ENCODE measurements at places on chromosomes 4 and X. TPM values are rescaled to one million over a fixed set of nuclear protein-coding genes. Genes with fewer than 3 reads are reported as not detected.

Gene TCEAL3
- 5.7 TPM for total RNA-seq

Gene MAPK10
- total RNA-seq, result not detected

Gene FRYL
- total RNA-seq, result 124 TPM

Gene ERCC6L
- total RNA-seq, result 0.28 TPM

Gene NPY2R
- total RNA-seq, result not detected

Gene PRSS12
- not detected for total RNA-seq

- H3K4me1 ChIP-seq, result no peaks in the 10 kb centered on the region
- no peak for DNase-seq
- H3K27me3 ChIP-seq, result no peaks in the 10 kb centered on the region
- no peak overlapping the region for H3K4me3 ChIP-seq
- H3K27ac ChIP-seq, result no peak overlapping the region
These were observed 2017.6 kb upstream of the IGFBP7 start for GRCh38 chr4:59127743-59128142.

- no peaks in the 10 kb centered on the region for H3K27me3 ChIP-seq
- DNase-seq, result no peak
- no peaks in the 10 kb centered on the region for H3K4me1 ChIP-seq
- H3K36me3 ChIP-seq, result no peaks in the 10 kb centered on the region
These were observed 50.4 kb upstream of the ANKRD50 start for GRCh38 chr4:124762956-124763355.

- DNase-seq, result no peak
- H3K4me1 ChIP-seq, result no peaks in the 10 kb centered on the region
- no peaks in the 10 kb centered on the region for H3K27me3 ChIP-seq
- no peaks in the 10 kb centered on the region for H3K36me3 ChIP-seq
- no peak overlapping the region for H3K4me3 ChIP-seq
These were observed 17.2 kb upstream of the GPR173 start for GRCh38 chrX:53031380-53031779.

GRCh38 chr4:7771541-7772507 is 167.8 kb downstream of the AFAP1 start:
- H3K4me3 ChIP-seq, result no peak overlapping the region
- DNase-seq, result no peak
- no peaks in the 10 kb centered on the region for H3K27me3 ChIP-seq
- H3K4me1 ChIP-seq, result peaks cover 18% of the 10 kb centered on the region
- peaks cover 4% of the 10 kb centered on the region for H3K36me3 ChIP-seq

- no peaks in the 10 kb centered on the region for H3K4me1 ChIP-seq
- H3K36me3 ChIP-seq, result no peaks in the 10 kb centered on the region
- no peak overlapping the region for H3K4me3 ChIP-seq
- DNase-seq, result no peak
These were observed 57.7 kb upstream of the PGK1 start for GRCh38 chrX:78046362-78046761.

DNA sequence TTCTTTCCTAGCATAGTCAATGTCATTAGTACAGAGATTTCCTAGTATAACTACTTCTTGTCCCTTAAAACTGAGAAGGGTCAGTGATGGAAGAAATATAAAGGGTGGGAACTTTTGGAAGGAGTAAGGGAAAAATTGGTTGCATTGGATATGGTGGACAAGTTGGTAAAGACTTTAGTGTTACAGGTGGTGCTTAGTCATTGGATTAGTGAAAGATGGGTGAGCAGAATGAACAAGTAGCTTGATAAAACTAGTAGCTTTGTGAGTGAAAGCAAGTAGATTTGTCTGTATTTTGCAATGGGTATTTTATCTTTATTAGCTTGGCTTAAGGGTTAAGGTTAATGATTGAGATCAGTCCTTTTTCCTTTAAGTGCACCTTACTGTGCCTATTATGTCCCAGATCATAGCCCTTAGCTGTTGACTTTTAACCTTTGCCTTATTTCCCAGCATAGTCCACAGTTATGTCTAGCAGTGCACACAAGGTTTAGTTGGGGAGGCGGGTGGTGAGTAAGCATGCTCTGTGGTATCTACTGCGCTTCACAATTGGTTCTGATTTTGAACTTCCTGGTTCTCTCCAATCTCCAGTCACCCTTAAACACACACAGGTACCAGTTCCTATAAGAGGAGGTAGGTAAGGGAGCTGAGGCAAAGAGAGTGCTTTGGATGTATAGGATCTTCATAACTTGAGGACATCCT is 9.5 kb downstream of the WDR44 start:
- H3K4me1 ChIP-seq, result peaks cover 61% of the 10 kb centered on the region
- no peaks in the 10 kb centered on the region for H3K36me3 ChIP-seq
- no peak overlapping the region for H3K27ac ChIP-seq
- no peak overlapping the region for H3K4me3 ChIP-seq

DNA sequence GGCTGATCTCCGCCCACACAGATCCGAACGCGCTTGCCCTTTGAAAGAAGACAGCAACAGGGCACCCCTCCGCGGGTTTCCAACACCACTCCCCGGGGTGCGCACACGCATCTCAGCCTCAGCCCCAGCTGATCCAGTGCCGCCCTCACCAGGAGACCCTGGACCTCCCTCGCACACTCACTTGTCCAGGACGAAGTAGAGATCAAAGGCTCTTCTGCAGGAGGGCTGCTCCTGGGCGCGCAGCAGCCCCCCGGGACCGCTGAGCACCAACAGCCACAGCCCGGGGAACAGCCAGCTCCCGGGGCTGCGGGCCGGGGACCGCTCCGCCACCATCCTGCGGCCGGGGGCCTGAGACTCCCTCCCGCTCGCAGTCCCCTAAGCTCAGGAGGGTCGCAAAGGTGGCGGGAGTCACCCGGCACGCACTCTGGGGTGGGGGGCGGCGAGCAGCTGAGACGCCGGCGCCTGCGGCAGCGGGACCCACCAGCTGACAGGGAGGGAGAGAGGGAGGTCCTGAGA is 743 bp downstream of the ANTXR2 start:
- H3K27me3 ChIP-seq, result no peaks in the 10 kb centered on the region
- H3K4me1 ChIP-seq, result peaks cover 78% of the 10 kb centered on the region
- H3K27ac ChIP-seq, result peak overlapping the region; percentile 86
- DNase-seq, result peak; percentile 64

DNA sequence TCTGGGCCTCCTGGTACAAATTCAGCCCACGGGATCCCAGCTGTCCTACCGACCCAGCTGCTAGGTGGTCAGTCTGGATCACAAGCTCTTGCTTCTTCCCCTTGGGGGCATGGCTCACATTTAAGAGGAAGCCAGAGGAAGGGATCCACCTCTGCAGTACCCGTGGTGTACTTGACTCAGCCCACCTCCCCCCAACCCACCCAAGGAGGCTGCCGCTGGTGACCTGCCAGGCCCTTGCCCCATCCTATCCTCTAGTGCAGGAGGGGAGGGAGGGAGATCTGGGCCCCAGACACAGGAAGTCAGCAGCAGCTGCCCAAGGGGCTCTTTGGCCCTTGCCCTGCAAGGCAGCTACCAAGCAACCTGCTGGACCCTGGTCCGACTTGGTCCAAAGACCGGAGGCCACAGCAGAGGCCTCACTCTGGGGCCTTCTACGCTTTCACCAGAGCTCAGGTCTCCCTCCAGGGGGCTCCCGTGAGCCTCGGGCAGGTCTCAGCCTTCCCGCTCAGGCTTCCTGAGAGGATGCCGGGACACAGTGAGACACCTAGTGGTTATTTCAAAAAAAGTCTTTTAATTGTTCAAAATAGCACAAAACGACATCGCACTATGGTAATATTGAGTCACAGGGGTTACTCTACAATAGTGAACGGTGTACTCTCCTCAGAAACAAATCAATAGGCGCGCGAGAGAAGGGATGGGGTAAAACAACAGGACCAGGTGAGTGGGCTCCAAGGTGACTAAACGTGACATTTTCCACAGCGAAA is 2.7 kb upstream of the RENBP start:
- H3K4me1 ChIP-seq, result peaks cover 20% of the 10 kb centered on the region
- H3K27ac ChIP-seq, result peak overlapping the region; percentile 9
- H3K4me3 ChIP-seq, result no peak overlapping the region
- no peaks in the 10 kb centered on the region for H3K27me3 ChIP-seq
- H3K36me3 ChIP-seq, result peaks cover 21% of the 10 kb centered on the region

DNA sequence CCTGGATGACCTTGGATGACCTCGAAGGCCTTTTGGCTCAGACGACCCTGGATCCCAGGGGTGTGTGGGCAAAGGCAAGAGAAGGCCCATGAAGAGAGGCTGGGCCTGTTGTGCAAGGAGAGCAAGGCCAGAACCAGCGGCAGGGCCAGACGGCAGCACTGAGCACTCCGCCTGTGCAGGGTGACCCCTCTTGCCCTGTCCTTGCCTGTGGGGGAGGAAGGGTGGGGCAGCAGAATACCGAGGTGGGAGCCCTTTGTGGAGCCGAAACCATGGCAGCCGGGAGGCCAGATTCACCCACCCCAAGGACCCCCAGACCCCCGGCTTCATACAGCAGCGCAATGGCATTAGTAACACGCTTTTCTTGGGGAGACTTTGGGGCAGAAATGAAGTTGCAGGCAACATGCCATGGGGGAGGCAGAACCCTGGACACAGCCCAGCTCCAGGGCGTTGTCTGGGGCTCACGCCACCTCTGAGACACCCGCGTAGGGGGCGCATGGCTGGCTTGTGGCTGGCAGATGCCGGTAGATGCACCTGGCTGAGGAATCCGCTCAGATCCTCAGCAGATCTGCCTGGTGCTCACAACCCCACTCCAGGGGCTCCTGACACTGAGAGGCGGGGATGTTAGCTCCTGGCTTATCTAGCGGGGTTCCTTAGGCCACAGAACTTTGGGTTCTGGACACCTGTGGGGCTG is 114.5 kb downstream of the FAM53A start:
- no peaks in the 10 kb centered on the region for H3K27me3 ChIP-seq
- H3K36me3 ChIP-seq, result no peaks in the 10 kb centered on the region
- DNase-seq, result no peak
- no peak overlapping the region for H3K27ac ChIP-seq

- H3K27me3 ChIP-seq, result no peaks in the 10 kb centered on the region
- DNase-seq, result no peak
- H3K36me3 ChIP-seq, result no peaks in the 10 kb centered on the region
- H3K4me1 ChIP-seq, result no peaks in the 10 kb centered on the region
- H3K4me3 ChIP-seq, result no peak overlapping the region
These were observed 49.2 kb downstream of the CENPVL3 start for GRCh38 chrX:51569561-51569960.

GRCh38 chr4:138693526-138693925 is 322.1 kb upstream of the NOCT start:
- no peak overlapping the region for H3K4me3 ChIP-seq
- H3K4me1 ChIP-seq, result no peaks in the 10 kb centered on the region
- no peak for DNase-seq
- no peaks in the 10 kb centered on the region for H3K27me3 ChIP-seq
- no peaks in the 10 kb centered on the region for H3K36me3 ChIP-seq

- no peaks in the 10 kb centered on the region for H3K36me3 ChIP-seq
- DNase-seq, result no peak
- no peak overlapping the region for H3K27ac ChIP-seq
These were observed 36.0 kb downstream of the CXCL8 start for GRCh38 chr4:73776321-73776729.
